ENCODE measurements at places on chromosomes 7 and 10.

- DNase-seq: no peak
Observed at GRCh38 chr10:114491933-114492332, 87.6 kb upstream of the AFAP1L2 start.

DNA sequence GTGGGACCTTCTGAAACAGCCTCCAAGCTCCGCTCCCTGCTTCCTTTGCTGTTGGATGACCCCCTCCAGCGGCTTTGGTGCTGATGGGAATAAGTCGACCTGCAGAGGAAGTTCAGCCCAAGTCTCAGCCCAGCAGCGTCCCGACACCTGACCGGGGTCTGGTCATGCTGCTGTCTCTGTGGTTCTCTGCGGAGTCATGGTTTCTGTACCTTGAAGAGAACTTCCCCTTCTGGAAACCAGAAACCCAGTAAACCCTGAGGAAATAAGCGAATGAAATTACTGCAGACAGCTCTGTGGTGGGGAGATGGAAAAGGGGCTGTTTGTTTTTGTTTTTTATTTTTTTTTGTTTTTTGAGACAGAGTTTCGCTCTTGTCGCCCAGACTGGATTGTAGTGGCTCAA is 18.3 kb upstream of the ZNF12 start:
- no peak for DNase-seq

GRCh38 chr7:3194501-3195141 is 106.4 kb upstream of the SDK1 start:
- no peak for DNase-seq

DNA sequence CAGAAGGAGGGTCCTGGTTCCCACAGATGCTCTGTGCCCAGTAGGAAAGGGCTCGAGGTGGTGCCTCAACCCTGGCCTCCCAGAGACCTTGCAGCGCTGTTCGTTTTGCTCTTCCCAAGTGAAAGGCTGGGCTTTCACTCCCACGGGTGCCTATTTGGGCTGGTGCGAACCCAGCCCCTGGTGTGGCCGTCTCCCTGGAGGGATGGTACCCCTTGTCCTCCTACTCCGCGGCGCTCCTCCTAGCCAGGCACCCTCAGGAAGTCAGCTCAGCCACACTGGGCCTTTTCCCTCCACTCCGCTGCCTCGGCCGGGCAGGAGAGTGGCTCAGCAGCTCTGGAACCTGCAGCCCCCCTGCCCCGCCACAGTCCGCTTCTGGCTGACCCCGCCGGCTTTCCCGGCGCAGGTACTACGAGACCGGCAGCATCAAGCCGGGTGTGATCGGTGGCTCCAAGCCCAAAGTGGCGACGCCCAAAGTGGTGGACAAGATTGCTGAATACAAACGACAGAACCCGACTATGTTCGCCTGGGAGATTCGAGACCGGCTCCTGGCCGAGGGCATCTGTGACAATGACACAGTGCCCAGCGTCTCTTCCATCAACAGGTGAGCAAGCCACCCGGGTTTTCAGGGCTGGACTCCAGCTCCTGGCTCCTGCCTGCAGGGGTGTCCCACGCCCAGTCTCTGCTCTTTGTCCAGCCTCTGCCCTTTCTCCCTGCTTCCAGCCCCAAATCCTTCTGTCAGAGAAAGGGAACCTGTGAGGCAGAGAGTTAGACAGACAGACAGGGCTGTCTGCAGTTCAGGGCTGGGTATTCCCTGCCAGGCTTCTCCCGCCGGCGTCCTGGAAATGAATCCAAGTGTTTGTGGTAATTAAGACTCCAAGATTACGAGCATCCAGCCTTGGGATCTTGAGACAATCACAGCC is 5.2 kb downstream of the PAX2 start:
- no peak for DNase-seq

DNA sequence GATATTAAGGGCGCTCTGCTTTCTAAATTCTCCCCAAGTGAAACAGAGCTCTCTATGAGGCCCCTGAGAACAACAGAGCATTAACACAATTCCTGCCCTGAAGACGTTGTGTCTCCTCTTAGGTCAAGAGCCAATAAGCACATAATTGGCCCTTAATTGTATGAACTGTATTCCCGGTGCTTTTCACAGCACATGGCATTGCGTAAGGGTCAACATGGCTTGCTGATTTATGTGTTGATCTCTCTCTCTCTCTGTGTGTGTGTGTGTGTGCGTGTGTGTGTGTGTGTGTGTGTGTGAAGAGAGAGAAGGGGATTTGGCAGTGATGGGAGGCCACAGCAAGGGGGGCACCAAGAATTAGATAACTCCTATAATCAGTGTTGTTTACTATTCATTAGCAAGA is 40.5 kb downstream of the LYZL1 start:
- DNase-seq: no peak

DNA sequence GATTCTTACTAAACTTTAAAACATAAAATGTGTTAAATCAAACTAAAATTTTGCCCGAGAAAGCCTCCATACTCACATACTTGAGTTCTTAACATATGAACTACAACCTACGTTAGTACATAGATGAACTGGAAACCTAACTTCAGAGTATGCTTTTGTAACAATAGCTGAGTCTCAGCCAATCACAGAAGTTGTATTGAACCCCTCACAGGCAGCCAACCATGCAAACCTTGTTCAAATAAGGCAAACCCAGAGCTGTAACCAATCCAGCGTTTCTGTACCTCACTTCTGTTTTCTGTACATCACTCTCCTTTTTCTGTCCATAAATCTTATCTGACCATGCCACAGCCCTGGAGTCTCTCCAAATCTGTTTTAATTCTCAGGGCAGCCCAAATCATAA is 157.3 kb upstream of the COL1A2 start:
- no peak for DNase-seq

Measured in substantia nigra (tissue), 51 donors.